ENCODE measurements at places on chromosomes 5 and 9.

DNA sequence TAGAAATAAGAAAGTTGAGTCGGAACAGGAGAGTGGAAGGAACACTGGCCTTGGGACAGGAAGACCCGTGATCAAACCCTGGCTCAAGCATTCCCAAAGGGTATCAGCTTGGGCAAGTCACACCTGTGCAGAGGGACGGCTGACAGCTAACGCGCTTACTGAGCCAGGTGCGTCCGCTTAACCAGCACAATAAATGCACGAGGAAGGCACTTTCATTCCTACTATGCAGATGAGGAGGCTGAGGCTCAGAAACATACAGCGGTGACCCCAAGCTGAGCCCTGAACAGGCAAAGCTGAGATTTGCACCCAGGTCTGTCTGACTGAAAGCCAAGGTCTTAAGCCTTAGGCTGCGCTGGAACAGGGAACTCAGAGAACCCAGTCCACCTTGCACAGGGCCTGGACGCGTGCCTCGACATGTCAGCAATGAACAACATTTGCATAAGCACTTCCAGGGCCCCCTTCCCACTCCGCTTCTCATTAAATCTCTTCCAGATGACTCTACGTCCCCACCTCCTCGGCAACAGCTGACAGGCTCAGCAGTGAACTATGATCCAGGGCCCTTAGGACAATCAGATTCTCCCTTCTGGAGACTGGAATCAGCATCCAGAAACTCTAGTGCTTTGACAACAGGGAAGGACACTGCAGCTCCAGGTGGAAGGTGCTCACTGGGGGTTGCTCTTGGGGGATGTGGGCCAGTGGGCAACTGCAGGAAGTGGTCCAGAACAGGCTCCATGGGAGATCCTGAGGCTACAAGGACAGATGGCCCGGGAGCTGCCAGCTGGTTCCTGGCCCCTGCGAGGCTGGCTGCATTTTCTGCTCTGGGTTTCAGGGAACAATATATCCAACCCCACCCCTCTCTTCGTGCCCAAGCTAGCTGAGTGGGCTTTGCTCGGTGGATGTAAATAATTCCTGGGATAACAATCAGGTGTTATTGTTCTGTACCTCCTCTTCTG lies 35.2 kb downstream of the SH3PXD2B start:
- DNase-seq: no peak

GRCh38 chr9:120947222-120947621 lies 20.6 kb upstream of the TRAF1 start:
- DNase-seq: no peak

GRCh38 chr5:158126442-158127405 lies 267.8 kb upstream of the CLINT1 start:
- DNase-seq: no peak

DNA sequence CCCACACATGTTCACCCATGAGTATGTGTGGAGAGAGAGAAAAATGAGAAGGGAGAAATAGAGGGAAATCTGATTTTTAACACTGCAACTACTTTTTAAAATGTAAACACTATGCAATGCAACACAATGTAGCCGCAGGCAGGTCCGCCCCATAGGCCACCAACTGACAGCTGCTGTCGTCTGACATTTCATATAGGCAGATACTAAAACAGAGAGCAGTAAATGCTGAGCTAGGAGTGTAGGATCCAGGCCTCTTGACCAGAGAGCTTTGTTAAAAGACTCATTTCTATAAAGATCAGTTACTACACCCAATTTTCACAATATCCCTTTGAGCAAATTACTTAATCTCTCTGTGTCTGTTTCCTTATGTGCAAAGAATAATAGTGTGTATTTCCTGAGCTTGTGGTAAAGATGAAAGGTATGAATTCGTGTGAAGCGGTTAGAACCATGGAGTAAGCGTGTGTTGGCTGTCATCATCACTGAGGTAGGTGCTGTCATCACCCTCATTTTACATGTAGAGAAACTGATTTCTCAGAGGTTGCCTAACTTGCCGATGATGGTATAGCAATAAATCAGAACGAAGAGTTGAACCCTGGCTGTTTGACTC lies 55.2 kb upstream of the PDE8B start:
- no peak for DNase-seq

GRCh38 chr9:108094676-108094993 lies 605.1 kb upstream of the KLF4 start:
- no peak for DNase-seq

DNA sequence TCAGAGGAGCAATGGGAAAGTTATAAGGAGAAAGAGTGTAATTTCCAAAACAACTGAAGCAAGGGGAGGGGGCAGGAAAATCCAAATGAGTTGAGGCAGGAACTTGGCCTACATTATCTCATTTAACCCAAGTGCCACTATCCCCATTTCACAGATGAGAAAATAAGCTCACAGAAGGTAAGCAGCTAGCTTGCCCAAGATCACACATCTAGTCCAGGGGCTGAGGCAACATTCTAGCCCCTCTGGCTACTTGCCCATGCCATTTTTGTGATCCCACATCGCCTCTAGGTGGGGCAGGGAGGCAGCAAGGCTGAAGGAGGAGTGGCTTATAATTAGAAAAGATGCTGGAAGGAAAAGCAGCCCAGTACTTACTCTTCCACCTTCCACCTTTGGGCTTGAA lies 2.6 kb upstream of the PSIP1 start:
- DNase-seq: no peak

All from NCI-H2029 (cell line).